ENCODE measurements at places on chromosomes 3 and 15. TPM values are rescaled to one million over a fixed set of nuclear protein-coding genes. Genes with fewer than 3 reads are reported as not detected.

The SRGAP3 gene
- total RNA-seq = 0.69 TPM

The CHRM5 gene
- total RNA-seq = not detected

The P3H2 gene
- 19.6 TPM for total RNA-seq

The RGMA gene
- 8.3 TPM for total RNA-seq

DNA sequence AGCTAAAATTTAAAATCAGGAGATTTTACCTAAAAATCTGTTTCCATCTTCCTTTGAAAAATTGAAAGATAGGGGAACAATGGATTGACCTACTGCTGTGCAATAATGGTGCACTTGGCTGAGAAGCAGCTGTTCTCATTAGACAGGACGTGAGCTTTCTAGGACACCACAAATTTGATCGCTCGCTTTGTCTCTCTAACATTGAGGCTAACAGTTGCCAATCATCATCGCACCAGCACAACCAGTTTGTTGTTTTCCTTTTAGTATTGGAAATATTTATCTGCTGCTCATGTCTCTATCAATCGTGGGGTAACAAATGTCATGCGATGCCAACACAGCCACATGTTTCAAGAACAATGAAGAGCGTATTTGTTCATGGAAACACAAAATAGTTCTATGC lies 228.8 kb upstream of the P2RY1 start:
- H3K4me1 ChIP-seq = no peaks in the 10 kb centered on the region
- no peak for DNase-seq
- no peak overlapping the region for H3K27ac ChIP-seq
- no peaks in the 10 kb centered on the region for H3K27me3 ChIP-seq
- no peaks in the 10 kb centered on the region for H3K36me3 ChIP-seq

- H3K4me3 ChIP-seq = no peak overlapping the region
- no peaks in the 10 kb centered on the region for H3K27me3 ChIP-seq
- no peak overlapping the region for H3K27ac ChIP-seq
- no peaks in the 10 kb centered on the region for H3K4me1 ChIP-seq
- H3K36me3 ChIP-seq = no peaks in the 10 kb centered on the region
Observed at GRCh38 chr3:167750272-167750971, 14.9 kb downstream of the SERPINI1 start.

GRCh38 chr3:45003406-45003805 lies 22.7 kb upstream of the CLEC3B start:
- H3K36me3 ChIP-seq = peaks cover 70% of the 10 kb centered on the region
- H3K4me3 ChIP-seq = no peak overlapping the region
- DNase-seq = no peak
- H3K27me3 ChIP-seq = no peaks in the 10 kb centered on the region

- H3K36me3 ChIP-seq = no peaks in the 10 kb centered on the region
- H3K27me3 ChIP-seq = no peaks in the 10 kb centered on the region
- H3K4me1 ChIP-seq = no peaks in the 10 kb centered on the region
- DNase-seq = no peak
Observed at GRCh38 chr3:55305696-55306485, 181.2 kb downstream of the WNT5A start.

DNA sequence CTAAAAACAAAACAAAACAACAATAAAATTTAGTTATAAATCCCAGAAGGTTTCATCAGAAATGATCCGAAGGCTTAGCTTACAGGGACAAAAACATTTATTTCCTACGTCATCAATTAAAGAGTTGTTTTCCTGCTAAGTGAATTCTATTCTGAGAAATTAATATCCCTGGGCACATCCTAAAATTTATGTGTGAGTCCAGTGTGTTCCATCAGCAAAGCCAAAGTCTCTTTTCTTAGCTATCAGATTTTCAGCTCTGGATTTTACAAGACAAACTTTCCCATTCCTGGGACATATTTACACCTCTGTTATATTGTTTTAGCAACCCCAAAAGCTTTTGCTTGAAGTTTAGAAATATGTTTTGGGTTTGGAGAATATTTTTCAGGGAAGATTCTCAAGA lies 4.4 kb upstream of the TMC3 start:
- H3K27ac ChIP-seq = no peak overlapping the region
- no peaks in the 10 kb centered on the region for H3K36me3 ChIP-seq
- no peak overlapping the region for H3K4me3 ChIP-seq

DNA sequence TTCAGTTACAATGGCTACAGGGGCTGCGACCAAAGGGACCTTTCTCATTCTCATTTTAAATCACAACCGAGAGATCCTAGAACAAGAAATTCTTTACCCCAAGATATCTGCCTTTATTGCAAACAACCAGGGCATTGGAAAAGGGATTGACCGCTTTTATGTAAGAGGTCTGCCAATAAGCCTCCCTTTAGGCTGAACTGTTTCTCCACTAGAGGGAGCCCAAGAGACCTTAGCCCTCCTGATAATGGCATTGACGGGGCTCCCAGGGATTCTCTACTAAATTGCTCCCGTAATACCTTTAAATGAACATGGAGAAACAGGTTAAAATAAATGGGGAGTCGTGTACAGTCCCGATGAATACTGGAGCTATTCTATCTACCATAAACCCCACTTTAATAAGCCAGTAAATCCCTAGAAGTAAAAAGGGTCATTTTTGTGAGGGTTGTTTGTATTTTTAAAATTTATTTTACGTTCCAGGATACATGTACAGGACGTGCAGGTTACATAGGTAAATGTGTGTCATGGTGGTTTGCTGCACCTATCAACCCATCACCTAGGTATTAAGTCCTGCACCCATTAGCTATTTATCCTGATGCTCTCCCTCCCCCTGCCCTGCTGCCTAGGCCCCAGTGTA lies 7.5 kb upstream of the IGSF10 start:
- no peaks in the 10 kb centered on the region for H3K36me3 ChIP-seq
- no peaks in the 10 kb centered on the region for H3K4me1 ChIP-seq
- H3K4me3 ChIP-seq = no peak overlapping the region

- peaks cover 5% of the 10 kb centered on the region for H3K36me3 ChIP-seq
- no peak overlapping the region for H3K27ac ChIP-seq
- no peak overlapping the region for H3K4me3 ChIP-seq
- H3K4me1 ChIP-seq = no peaks in the 10 kb centered on the region
Observed at GRCh38 chr3:56573501-56573900, 16.5 kb downstream of the CCDC66 start.
